Pancreas (tissue), 10 donors: ENCODE measurements at places on chromosomes 5 and 9. TPM values are rescaled to one million over a fixed set of nuclear protein-coding genes. Genes with fewer than 3 reads are reported as not detected.

Gene C9orf153
- 0.14 TPM for total RNA-seq

Gene PCDHGB7
- 3.8 TPM for total RNA-seq

Gene SPINK1
- total RNA-seq, result 26,066 TPM

GRCh38 chr5:161277011-161277410, 269.5 kb downstream of the GABRB2 start:
- no peak for DNase-seq

DNA sequence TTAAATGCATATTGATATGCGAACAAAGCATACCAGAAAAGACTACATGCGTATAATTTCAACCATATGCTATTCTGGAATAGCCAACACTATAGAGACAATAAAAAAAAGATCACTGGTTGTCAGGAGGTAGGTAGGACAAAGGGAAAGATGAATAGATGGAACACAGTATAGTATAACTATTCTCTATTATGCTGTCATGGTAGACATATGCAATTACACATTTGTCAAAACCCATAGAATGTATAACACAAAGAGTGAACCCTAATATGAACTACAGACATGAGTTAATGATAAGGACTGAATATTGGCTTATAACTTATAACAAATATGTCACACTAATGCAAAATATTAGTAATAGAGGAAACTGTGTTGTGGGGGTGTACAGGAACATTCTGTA, 460.8 kb downstream of the TAF11L14 start:
- DNase-seq, result no peak
